ENCODE measurements at places on chromosomes 2 and 18. TPM values are rescaled to one million over a fixed set of nuclear protein-coding genes. Genes with fewer than 3 reads are reported as not detected.

The DSC1 gene
- total RNA-seq, result not detected

The AKAIN1 gene
- total RNA-seq, result 4.5 TPM

The DRC1 gene
- total RNA-seq, result 9.0 TPM

The MC2R gene
- total RNA-seq, result under 0.01 TPM

The ABCG5 gene
- total RNA-seq, result not detected

The SEC11C gene
- total RNA-seq, result 59.9 TPM

The CTDSP1 gene
- total RNA-seq, result 7.7 TPM

The EPG5 gene
- 26.1 TPM for total RNA-seq

The SIX2 gene
- total RNA-seq, result 0.41 TPM

The ADAM23 gene
- total RNA-seq, result 20.0 TPM

The DNMT3A gene
- 71.3 TPM for total RNA-seq

The CRYBA2 gene
- total RNA-seq, result not detected

The PRKAG3 gene
- not detected for total RNA-seq

The REG3G gene
- not detected for total RNA-seq

The ACOXL gene
- not detected for total RNA-seq

The DCDC2C gene
- 1.2 TPM for total RNA-seq

The SP140 gene
- 0.82 TPM for total RNA-seq

The ZAP70 gene
- 0.82 TPM for total RNA-seq

The TXNDC2 gene
- total RNA-seq, result not detected

The NAT8 gene
- total RNA-seq, result not detected

The SNTG2 gene
- total RNA-seq, result 4.5 TPM

The LRP2 gene
- total RNA-seq, result 0.82 TPM

The EVX2 gene
- not detected for total RNA-seq

The HOXD4 gene
- not detected for total RNA-seq

The POTEI gene
- total RNA-seq, result under 0.01 TPM

The EMILIN2 gene
- total RNA-seq, result 1.6 TPM

The NETO1 gene
- 44.4 TPM for total RNA-seq

The ANKRD30B gene
- total RNA-seq, result 3.3 TPM

The CLHC1 gene
- 48.1 TPM for total RNA-seq

The ANXA4 gene
- total RNA-seq, result 2.4 TPM

The DUSP2 gene
- total RNA-seq, result 4.5 TPM

The ZNF396 gene
- 4.1 TPM for total RNA-seq

The ALKAL2 gene
- 2.0 TPM for total RNA-seq

The DLX2 gene
- 2.9 TPM for total RNA-seq

The SCG2 gene
- total RNA-seq, result 138 TPM

The DCTN1 gene
- total RNA-seq, result 111 TPM

The LCT gene
- total RNA-seq, result not detected

The BMP10 gene
- total RNA-seq, result not detected

The FAM110C gene
- total RNA-seq, result 8.6 TPM

The ITGA6 gene
- 26.5 TPM for total RNA-seq

The FAM161A gene
- total RNA-seq, result 29.8 TPM

The RNF125 gene
- 2.0 TPM for total RNA-seq

The CIDEA gene
- total RNA-seq, result 1.6 TPM

Measured in frontal cortex (tissue), 4 donors.